H9 (cell line): ENCODE measurements at places on chromosomes 11 and 22.

- peaks cover 2% of the 10 kb centered on the region; the same call in 1 of the 2 replicates for H3K4me1 ChIP-seq
- no peaks in the 10 kb centered on the region for H3K36me3 ChIP-seq
- no peak within 1 kb of the TSS for H3K4me3 ChIP-seq
- no peak within 1 kb of the TSS for H3K27ac ChIP-seq
- H3K27me3 ChIP-seq: no peaks in the 10 kb centered on the region
These were observed at the start of gene TYR for GRCh38 chr11:89177691-89178231. TSS of gene TYR (plus strand) at chr11:89177875. CDS start at chr11:89177954, 79 bp downstream.

DNA sequence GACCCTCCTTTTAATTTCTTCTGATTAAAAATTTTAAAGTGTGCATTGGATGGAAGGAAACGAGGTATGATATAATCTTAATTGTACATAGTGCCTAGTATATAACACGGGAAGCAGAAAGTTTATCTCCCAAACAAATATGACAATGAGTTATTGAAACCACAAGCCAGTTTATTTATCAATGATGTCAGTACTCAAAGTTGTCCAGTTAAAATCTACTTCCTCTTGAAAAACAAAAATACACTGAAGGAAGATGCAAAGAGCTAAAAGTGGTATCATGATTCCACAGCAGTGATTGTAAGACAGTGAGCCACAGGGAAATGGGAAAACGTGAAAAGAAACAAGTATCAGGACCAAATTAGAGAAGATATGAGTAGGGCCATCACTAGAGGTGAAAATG, 18.8 kb upstream of the OR5B21 start:
- H3K36me3 ChIP-seq: peaks cover 9% of the 10 kb centered on the region
- no peak overlapping the region for H3K27ac ChIP-seq
- DNase-seq: no peak
- H3K4me1 ChIP-seq: no peaks in the 10 kb centered on the region

DNA sequence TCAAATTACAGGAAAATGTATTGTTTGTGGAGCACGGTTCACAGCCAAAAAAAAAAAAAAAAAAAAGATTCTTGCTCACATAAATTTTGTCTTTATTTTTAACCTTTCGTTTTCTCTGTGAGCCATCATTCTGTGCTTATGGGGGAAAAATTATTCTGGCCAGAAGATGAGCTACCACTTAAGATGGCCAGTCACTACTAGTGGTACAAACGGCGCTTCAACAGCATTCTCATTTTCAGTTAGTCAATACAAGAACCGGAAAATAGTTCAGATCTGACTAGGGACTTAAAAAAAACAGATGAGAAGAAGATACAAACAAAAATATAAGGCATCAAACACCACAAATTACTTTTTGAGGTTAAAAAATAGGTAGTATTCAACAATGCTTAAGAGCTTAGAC, 158.6 kb upstream of the CNTN5 start:
- no peaks in the 10 kb centered on the region for H3K27me3 ChIP-seq
- H3K4me1 ChIP-seq: no peaks in the 10 kb centered on the region
- no peak overlapping the region for H3K4me3 ChIP-seq
- H3K36me3 ChIP-seq: no peaks in the 10 kb centered on the region
- no peak for DNase-seq
- no peak overlapping the region for H3K27ac ChIP-seq

GRCh38 chr11:17394743-17395390, 6.4 kb upstream of the KCNJ11 start:
- no peaks in the 10 kb centered on the region for H3K27me3 ChIP-seq
- H3K4me1 ChIP-seq: no peaks in the 10 kb centered on the region; the same call in 1 of the 2 replicates
- H3K27ac ChIP-seq: no peak overlapping the region
- H3K4me3 ChIP-seq: no peak overlapping the region

- H3K4me1 ChIP-seq: no peaks in the 10 kb centered on the region
- H3K27me3 ChIP-seq: no peaks in the 10 kb centered on the region
- no peak for DNase-seq
- no peak overlapping the region for H3K4me3 ChIP-seq
- peaks cover 17% of the 10 kb centered on the region for H3K36me3 ChIP-seq
These were observed 55.2 kb downstream of the PDE3B start for GRCh38 chr11:14698771-14699170.
